Endodermal cell (in vitro differentiated cells): ENCODE measurements at places on chromosomes 5 and 9.

DNA sequence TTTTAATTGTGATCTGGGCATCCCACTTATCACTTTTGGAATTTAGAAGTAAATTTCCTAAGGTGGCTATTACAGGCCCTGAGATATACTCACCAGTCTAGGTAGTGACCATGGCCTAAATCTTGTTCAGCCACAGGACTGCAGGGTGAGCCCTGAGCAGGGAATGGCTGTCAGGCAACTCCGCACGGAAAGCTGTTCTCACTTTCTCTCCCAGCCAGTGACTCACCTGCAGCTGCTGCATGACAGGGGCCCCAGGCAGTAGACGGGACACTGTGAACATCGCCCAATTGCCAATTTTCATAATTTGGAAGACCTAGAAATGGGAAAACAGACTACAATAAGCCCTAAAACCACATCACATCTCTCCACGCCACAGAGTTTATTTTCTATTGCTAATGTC is 69.6 kb upstream of the TAF1L start:
- H3K4me3 ChIP-seq: no peak overlapping the region
- no peaks in the 10 kb centered on the region for H3K36me3 ChIP-seq
- H3K4me1 ChIP-seq: peaks cover 4% of the 10 kb centered on the region
- no peaks in the 10 kb centered on the region for H3K27me3 ChIP-seq

DNA sequence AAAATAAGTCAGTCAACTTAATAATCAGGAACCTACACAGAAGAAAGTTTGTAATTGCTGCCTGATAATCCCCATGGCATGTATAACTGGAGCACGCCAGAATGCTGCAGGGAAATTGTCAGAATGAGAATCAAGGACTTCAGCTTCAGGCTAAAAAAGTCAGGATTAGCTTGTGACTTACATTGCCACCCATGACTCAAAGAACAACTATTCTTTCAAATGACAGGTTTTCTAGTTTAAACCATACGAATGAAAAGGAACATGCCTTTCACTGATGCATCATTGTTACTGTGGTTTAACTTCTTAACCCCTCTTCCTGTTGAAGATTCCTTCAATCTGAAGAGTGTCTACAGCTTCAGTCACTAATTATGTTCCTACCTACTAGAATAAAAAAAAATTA is 112.4 kb downstream of the ISL1 start:
- no peaks in the 10 kb centered on the region for H3K4me1 ChIP-seq
- no peak for DNase-seq
- no peaks in the 10 kb centered on the region for H3K27me3 ChIP-seq

GRCh38 chr9:89967527-89967926 is 362.7 kb downstream of the GADD45G start:
- no peak overlapping the region for H3K4me3 ChIP-seq
- peak; percentile 56 for DNase-seq
- H3K4me1 ChIP-seq: no peaks in the 10 kb centered on the region
- no peaks in the 10 kb centered on the region for H3K27me3 ChIP-seq
- no peak overlapping the region for H3K27ac ChIP-seq

- H3K27me3 ChIP-seq: no peaks in the 10 kb centered on the region
Observed at GRCh38 chr9:21661626-21662025, 140.8 kb upstream of the MTAP start.
